Fibroblast of skin of scalp (primary cell): ENCODE measurements at places on chromosomes 11 and 22.

DNA sequence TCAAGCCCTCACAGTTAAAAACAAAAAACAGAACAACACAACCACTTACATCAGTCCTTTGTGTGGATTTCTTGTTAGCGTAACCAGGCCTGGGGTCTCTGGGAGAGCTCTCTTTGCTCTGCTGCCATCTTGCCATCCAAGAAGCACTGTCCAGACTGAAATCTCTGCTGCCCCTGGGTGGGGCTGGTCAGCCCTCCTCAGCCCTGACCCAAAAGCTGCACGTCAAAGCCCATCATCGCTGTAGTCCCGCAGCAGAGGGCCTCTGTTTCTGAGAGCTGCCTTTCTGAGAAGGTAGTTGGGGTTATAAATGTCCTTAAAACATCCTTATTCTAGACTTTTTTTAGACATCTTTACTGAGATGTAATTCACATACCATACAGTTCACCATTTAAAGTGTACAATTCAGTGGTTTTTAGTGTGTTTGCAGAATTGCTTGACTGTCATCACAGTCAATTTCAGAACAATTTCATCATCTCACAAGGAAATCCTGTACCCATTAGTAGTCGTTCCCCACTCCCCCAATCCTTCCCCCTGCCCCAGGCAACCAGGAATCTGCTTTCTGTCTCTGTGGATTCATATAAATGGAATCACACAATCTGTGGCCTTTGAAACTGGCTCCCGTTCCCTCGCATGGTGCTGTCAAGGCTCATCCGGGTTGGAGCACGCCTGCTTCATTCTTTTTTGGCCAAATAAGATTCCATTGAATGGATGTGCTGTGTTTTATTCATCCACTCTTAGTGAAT, 94.9 kb downstream of the TBC1D22A start:
- DNase-seq: peak; percentile 72

DNA sequence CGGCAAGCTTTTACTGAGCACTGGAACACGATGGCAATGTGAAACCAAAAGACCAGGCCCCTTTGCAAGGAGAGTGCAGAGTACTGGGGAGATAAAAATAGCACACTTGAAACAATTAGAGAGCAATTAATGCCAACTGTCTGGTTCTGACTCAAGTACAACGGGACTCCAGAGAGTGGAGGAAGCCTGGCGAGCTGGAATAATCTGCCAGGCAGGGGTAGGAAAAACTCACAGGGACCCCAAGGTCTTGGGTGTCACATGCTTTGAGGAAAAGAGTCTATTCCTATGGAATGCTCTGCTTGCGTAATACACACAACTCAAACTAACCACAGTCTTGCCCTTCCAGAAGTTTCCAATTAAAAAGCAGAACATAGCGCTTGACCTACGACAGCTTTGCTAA, 113.0 kb upstream of the CLMP start:
- DNase-seq: peak; percentile 88

- no peak for DNase-seq
Observed at GRCh38 chr11:12794576-12795230, 120.5 kb downstream of the TEAD1 start.

DNA sequence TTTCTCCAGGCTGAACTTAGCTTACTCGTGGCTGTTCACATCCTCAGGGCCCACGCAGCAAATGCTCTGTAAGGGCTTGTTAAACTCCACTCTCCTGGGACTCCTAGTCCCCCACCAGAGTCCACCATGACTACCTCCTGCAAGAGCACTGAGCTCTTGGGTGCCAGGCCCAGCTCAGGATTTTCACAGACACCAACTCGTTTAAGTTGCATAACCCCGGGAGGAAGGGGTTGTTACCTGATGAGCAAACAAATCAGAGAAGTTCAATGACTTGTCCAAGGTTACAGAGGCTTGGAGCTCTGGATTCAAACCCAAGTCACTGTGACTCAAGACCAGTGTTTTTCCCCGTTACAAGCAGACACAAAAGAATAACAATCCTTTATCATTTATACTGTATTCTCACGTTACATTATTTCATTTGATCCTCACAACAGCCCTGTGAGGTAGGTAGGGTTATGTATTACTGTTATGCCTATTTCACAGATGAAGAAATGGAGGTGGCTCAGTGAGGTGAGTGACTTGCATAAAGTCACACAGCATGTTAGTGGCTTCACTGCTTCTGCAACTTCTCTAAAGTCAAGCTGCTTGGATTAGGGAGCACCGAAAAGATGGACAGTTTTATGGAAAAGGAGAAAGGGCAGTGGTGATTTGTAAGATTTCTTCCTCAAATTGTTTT, 17.4 kb downstream of the KCTD21 start:
- DNase-seq: no peak

- no peak for DNase-seq
Observed at GRCh38 chr22:44032126-44032730, 8.1 kb downstream of the PARVB start.

DNA sequence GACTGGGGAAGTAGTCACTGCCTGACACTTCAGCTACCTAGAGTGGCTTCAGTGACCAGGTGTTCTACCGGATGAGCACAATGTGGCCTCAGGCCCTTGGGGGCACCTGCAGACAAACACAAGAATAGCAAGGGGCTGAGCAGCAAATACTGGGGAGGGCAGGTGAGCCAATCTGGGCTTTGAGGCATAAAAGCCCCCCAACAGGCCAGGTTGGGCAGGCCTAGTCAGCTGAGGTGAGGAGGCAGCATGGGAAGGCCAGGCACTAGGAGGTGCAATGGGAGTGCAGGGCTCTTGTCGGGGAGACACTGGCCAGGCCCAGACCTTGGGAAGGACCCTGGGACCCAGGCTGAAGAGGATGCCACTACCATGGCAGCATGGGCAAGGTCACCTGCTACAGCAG, 9.0 kb downstream of the UFD1 start:
- no peak for DNase-seq

DNA sequence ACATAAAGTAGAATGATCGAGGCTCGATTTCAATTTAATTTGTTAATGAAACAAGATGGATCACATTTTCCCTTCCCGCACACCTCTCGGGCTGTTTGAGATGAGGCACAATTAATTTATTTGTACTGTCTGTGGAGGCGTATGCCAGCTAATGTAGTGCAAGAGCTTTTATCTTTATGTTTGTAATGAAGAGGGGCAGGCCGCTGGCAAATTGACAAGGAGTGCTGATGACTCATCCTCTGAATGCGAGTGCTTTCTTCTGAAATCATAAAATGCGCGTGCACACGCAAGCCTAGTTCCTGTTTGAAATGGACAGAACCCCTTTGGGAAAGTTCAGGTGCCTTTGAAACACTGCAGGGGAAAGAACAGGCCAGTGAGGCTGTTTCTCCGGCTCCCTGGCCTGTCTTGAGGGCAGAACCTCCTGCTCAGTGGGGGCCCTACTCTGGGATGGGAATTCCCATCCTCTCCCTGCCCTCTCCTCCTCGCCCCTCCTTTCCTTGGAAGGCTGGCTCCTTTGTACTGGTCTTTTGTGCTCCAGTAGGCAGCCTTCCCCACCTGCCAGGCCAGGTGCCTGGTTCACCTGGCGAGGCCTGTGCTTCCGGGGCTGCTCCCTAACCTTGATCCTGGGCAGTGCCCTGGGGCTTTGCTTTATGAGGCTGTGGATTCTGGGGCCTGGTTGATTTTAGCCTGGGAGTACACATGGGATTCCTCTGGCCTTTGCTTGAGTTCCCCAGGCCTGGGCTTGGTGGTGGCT, 50.3 kb downstream of the TEAD1 start:
- peak; percentile 80 for DNase-seq

- DNase-seq: no peak
Observed at GRCh38 chr11:10900681-10901415, 43.0 kb upstream of the ZBED5 start.

- DNase-seq: no peak
Observed at GRCh38 chr22:41648432-41648831, 27.3 kb downstream of the XRCC6 start.
